NCI-H226 (cell line): ENCODE measurements at places on chromosomes 1 and 21.
A peak's percentile ranks its signal among the peaks of the same experiment; 100 is the strongest.

DNA sequence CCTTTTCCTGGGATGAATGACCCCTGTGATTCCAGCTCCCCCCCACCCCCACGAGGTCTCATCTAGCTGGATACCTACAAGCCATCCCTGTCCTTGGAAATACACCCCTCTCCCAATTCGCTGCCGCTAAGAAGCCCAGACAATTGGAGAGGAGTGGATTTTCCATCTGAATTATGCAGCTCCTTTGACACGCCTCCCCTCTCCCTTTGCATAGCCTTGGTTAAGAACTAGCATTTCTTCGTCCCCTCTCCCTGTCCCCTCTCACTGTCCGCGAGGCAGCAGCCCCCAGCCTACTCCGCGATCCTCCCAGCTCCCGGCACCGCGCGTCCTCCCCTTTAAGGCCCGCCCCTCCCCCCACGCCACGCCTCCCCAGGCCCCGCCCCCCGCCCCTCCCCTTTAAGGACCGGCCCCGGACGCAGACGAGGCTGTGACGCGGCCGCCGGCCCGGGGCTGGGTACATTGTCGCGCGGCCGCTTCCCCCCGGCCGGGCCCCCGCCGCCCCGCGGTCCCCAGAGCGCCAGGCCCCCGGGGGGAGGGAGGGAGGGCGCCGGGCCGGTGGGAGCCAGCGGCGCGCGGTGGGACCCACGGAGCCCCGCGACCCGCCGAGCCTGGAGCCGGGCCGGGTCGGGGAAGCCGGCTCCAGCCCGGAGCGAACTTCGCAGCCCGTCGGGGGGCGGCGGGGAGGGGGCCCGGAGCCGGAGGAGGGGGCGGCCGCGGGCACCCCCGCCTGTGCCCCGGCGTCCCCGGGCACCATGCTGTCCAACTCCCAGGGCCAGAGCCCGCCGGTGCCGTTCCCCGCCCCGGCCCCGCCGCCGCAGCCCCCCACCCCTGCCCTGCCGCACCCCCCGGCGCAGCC lies at the start of gene MAPKAPK2:
Gene MAPKAPK2 (plus strand): TSS at position 428 of the 856 bp plus-strand sequence. CDS start 325 bp downstream, at position 753.
- no peak for DNase-seq

GRCh38 chr1:113255720-113256347 lies 134.5 kb upstream of the MAGI3 start:
- no peak for DNase-seq

- DNase-seq: no peak
Measured at GRCh38 chr21:45166931-45167330, 92.6 kb downstream of the ADARB1 start.

DNA sequence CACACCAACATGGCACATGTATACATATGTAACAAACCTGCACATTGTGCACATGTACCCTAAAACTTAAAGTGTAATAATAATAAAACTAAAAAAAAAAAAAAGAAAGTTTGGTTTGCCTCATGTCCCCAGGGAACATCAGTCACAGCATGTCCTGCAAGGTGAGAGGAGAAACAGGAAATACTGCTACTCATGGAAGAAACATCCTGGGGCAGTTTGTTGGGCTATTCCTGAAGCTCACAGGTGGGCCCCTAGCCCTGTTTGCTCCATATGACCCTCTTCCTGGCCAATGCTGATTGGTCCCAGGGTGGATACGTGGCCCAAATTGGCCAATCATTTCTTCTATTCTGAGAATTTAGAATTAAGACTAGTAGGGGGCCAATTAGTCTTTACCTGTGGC lies 103.4 kb upstream of the ADAR start:
- no peak for DNase-seq

DNA sequence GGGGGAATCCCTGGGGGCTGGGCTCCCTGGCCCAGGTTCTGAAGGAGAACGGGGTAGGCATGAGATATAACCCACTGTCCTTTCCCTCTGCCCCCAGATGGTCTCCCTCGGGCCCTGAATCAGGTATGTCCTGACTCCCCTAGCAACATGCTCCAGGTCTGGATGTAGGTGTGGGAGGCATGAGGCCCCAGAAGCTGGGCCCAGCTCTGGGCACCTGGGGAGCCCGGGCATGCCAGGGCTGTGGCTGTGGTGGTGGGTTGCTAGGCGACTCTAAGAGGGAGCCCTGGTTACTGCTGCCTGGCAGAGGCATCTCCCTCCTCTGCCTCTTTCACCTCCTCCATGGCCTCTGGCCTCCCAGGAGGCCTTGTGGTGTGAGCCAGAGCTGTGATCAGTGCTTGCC lies 16.2 kb downstream of the FOXO6 start:
- DNase-seq: no peak

DNA sequence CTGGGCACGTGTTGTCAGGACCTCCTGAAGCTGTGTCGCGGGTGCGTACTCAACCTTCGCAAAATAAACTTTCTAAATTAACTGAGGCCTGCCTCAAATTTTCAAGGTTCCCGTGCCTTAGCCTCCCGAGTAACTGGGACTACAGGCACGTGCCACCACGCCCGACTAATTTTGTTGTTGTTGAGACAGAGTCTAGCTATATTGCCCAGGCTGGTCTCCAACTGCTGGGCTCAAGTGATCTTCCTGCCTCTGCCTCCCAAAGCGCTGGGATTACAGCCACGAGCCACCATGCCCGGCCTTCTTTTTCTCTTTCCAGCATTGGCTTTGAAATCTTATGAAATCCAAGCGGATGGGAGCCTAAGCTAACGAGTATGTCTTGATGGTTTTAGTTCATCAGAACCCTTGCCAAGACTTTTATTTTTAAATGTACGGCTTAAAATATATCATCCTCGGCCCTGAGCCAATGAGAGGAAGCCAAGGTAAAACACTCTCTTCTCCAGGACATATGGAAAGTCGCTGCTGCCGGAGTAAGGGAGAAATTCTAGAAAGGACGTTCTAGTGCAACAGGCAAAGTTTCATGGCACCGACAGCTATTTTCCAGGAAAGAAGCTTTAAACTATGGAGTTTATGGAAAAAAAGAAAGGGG lies 12.7 kb upstream of the ERVH48-1 start:
- no peak for DNase-seq

GRCh38 chr1:115976921-115977498 lies 697 bp downstream of the SLC22A15 start:
- DNase-seq: no peak

DNA sequence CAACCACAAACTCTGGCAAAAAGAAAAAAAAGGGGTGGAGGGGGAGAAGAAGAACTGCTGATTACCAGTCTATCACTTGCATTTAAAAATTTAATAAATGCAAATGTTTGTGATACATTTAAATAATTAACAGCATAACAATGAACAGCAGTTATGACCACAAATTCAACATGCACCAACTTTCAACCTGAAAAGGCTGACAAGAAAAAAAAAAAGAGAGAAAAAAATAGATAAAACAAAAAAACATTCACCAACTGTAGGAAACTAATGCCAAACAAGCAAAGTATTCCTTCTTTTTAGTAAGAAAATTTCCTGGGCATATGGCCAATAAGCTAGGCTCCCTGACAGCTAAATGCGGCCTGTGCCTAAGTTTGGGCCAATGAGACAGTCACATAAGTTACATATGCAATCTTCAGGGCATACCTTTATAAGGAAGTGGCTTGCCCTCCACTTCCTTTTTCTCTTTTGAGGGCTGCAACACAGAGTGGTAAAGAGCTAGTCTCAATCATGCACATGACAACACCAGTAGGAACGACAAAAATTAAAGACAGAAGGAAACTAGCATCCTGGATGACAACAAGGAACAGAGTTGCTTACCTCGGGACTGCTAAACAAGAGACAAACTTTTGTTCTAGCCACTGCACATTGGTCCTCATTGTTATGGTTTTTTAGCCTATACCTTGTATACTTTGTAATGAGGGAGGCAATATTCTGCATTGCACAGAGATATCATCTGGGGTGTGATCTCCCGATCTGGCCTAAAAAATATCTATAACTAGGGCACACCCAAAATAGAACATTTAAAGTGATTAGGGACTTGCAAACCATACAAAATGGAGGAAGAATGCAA lies 24.2 kb upstream of the PHTF1 start:
- peak; percentile 27 for DNase-seq

DNA sequence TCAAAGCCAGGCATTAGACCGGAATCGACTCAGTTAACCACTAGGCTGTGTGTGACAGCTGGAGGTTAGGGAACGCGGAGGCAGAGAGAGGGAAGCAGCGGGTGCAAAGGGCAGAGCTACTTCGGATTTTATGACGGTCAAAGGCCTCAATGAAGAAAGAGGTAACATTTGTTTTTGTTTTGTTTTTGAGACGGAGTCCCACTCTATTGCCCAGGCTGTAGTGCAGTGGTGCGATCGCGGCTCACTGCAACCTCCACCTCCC lies 276.8 kb upstream of the GREM2 start:
- DNase-seq: no peak

DNA sequence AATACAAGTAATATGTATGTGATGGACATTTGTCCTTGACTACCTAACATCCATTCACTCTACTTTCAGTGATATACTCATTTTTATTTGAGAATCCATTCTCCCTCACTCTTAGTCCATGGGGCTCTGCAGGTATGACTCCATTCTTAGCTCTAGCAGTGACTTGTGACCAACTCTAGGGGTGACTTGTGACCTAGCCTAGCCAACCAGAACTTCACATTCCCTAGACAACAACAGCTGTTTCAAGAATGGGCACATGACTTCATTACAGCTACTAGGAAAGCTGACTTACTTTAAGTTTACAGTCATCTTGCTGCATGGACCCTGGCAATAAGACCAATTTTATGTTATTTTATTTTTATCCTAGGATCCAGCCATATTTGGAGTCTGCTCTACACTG lies 23.6 kb upstream of the DDX59 start:
- DNase-seq: no peak

GRCh38 chr1:119279456-119280381 lies 88.9 kb upstream of the HAO2 start:
- peak; percentile 91 for DNase-seq

GRCh38 chr1:178241057-178241456 lies 147.2 kb downstream of the RASAL2 start:
- peak; percentile 48 for DNase-seq

DNA sequence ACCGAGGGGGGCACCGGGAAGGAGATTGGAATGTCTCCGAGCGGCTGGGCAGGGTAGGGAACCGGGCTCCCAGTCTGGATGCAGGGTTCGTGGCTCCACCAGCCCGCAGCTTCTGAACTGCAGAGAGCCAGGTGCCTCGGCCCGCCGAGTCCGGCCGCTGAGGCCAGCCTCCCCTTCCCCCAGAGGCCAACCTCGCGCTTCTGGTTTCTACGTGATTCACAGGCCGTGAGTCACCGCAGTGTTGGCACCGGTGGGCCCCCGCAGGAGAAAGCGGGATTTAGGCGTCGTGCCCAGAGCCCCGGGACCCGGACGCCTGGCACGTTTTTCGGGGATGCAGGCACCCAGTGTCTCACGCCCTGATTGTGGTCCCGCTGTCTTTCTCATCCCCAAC lies 458 bp downstream of the CRABP2 start:
- peak; percentile 75 for DNase-seq

- DNase-seq: peak; percentile 80
Measured at GRCh38 chr1:227357171-227357926, 39.1 kb upstream of the CDC42BPA start.

- no peak for DNase-seq
Measured at GRCh38 chr1:87993051-87993450, 664.4 kb downstream of the LMO4 start.

- DNase-seq: no peak
Measured at GRCh38 chr1:27543284-27543683, 53.3 kb upstream of the WASF2 start.

DNA sequence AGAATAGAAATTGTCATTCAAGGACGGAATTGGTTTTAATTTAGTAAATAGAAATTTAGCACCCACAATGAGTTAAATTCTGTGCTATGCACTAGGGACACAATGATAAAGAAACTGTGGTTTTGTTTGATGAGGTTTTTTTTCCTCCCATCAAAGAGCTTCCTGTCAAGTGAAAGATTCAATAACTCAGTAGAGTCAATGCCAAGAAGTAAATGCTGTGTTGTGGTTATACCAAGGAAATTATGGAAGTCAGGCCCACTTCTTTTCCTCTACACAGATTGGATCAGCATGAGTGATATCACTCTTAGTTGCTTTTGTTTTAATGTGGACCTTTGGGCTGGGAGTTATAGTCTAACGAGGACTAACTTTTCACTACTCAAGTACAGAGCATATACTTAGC lies 1269.6 kb upstream of the ADGRL2 start:
- DNase-seq: peak; percentile 53

DNA sequence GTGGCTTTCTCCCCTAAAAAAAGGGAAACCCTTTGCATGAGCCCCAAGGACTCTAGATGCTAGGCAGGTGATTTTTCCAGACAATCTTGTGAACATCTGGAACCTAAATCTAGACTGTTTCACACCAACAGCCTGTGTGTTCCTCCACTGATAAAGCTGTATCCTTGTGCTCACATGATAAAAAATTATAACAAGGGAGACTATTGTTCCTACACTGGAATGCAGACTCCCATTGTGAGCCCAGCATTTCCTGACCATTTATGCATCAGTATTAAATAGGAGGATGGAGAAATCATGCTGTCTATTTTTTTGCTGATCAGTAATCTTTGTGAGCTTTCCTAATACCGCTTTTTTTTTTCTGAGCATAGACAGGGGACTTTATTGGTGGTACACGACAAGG lies 52.5 kb downstream of the ZNF697 start:
- DNase-seq: no peak

- no peak for DNase-seq
Measured at GRCh38 chr21:46229133-46229922, 754 bp upstream of the LSS start.

- no peak for DNase-seq
Measured at GRCh38 chr1:214532070-214532469, 19.3 kb downstream of the PTPN14 start.

DNA sequence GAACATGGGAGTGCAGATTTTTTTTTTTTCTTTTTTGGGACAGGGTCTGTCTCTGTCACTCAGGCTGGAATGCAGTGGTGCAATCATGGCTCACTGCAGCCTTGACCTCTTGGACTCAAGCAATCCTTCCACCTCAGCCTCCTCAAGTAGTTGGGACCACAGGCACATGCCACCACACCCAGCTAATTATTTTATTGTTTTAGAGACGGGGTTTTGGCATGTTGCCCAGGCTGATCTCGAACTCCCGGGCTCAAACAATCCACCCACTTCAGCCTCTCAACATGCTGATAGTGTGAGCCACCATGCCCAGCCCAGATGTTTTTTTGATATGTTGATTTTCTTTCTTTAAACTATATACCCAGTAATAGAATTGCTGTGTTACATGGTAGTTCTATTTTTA lies 57.7 kb downstream of the RGSL1 start:
- DNase-seq: no peak

DNA sequence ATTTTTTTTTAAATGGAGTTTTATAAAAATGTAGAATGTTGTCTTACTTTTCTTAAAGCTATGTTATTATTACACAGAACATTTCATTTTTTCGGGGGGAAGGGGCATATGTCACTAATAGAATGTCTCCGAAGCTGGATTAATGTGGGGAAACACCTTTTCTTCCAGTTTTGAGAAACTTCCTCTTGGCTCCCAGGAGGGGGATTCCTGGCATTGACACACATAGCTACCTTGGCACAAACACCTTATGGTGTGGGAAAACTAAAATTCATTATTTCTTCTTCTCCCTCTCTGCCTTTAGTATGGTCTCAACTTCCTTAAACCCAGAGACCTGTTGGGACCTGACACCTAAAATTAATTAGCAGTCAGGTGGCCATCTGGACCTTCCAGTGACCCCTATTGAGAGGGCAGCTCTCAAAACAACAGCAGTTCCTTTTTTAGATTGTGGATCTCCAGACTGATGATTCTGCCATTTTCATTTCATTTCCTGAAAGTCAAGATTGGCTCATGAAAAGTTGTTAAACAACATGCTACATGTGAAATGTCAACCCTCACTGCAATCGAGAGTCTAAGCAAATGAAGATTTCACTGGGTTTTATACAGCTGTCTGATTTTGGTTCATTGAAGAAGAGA lies 70.1 kb upstream of the EDEM3 start:
- no peak for DNase-seq
